ENCODE measurements at places on chromosomes 4 and X.

DNA sequence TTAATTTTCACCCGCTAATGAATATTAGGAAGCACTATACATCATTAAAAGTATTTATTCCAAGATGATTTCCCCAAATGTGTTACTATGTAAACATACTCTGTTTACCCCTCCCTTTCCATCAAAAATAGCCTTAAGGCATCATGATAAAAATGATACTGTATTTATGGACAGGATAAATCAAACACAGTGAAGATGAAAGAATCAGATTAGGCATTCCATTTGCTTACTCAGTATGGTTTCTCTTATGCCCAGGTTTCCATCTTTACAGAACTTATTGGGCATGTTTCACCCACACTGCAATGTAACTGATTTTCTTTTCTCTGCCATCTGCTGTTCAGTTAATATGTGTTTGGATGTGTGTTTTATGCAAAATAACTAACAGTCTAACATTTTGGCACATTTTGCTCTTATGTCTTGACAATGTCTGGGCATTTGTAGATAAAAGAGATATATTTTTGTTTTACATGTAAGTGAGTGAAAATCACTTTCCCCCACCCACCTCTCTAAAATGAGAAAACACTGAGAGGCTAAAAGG lies 445.2 kb downstream of the RPA4 start:
- no peak for DNase-seq

DNA sequence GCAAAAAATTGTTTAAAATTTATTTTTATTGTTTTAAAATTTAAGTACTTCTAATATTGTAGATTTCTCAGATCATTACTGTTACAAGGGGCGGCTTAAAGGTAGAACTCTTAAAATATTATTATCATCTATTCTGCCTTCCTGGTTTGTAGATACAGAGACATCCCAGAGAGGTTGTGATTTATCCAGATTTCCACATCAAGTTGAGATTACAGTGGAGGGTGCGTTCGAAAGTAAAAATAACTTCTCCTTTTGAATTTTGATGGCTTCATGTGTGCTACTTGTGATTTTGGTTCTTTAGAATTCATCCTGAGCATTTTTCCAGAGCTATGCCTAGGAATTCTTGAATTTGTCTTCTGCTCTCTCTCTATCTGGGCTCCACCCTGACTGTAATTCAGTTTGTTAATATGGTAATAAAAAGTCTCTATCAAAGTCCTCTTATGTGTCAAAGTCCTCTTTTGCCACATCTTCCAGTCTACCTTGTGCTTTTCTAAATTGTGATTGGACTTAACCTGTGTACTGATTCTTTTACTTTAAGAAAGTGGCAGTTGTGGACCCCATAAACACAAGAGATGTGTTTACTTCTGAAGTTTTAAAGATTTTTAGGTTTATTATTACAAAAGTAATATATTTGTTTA lies 37.2 kb downstream of the CLCN3 start:
- DNase-seq: no peak

DNA sequence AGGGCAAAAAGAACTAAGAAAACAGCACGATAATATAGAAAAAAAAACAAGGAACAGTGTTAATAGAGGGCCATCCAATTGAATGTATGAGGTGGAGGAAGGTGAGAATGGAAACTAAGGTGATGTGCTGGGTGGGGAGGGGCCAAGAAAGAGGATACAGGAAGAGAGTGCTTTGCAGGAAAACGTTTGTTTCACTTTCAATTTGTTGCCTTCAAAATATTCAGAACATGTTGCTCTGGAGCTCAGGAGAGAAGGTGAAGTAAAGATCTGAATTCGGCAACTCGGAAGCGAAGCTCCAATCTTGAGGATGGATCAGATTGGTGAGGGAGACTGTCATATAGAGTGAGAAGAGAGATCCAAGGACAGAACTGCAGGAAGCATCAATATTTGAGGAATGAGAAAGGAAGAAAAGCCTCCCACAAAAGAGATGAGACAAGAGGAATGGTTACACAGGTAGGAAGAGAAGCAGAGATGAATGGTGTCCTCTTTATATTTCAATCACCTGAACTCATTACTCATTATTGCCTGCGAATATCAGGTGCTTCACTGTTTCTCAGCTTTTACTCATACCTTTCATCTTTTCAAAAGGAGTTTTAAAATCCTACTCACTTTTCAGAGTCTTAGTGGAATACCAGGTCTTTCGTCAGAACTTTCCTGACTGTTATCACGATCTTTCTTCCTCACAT lies 14.7 kb upstream of the SEC24D start:
- DNase-seq: no peak

DNA sequence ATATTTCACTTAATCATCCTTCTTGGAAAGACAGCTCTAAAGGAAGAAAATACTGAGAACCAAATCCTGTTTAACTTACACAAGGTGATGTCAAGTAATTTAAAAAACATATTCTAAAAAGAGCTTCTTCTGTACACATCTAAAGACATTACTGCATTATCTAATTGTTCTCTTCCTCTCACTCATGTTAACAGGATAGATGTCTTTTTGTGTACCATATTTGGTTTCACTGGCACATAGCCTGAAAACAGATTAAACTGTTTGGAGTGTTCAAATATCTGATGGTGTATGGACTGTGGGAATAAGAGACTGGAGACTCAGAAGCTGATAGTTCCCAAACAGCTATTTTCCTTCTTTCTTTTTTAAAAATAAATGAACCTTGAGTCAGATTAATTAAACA lies 213.3 kb upstream of the MAB21L2 start:
- DNase-seq: no peak

- no peak for DNase-seq
These were observed 64.7 kb upstream of the BTC start for GRCh38 chr4:74858921-74859562.

DNA sequence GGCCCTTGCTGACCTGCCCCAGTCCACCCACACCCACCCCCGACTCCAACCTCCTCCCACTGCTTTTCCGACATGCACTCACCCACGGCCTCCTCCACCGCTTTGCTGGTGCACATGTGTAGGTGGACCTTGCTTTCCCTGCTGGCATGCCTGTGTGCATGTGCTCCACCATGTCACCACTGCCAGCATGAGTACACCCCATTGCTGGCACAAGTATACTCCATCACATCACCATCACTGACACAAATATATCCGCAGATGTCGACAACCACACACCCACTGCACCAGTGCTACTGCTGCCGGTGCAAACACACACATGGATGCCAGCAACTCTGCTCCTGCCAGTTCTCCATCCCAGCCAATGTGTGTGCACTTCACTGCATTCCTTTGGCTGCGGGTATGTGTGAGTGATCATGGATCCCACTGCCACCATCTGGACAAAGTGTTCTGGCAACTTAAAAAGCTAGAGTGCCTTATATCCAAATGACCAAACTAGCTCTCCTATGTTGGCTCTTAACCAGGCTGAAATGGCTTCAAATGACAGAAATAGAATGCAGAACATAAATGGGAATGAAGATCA lies 1072.3 kb downstream of the RAPGEF2 start:
- no peak for DNase-seq

GRCh38 chrX:78712336-78712735 lies 35.2 kb upstream of the LPAR4 start:
- no peak for DNase-seq

- DNase-seq: no peak
These were observed 275.1 kb downstream of the ADGRA3 start for GRCh38 chr4:22240814-22241213.

GRCh38 chr4:47221721-47222120 lies 190.4 kb downstream of the GABRB1 start:
- no peak for DNase-seq

GRCh38 chr4:183355405-183355804 lies 33.2 kb upstream of the CLDN24 start:
- DNase-seq: no peak

- no peak for DNase-seq
These were observed 461.0 kb downstream of the RPA4 start for GRCh38 chrX:97344724-97345123.

DNA sequence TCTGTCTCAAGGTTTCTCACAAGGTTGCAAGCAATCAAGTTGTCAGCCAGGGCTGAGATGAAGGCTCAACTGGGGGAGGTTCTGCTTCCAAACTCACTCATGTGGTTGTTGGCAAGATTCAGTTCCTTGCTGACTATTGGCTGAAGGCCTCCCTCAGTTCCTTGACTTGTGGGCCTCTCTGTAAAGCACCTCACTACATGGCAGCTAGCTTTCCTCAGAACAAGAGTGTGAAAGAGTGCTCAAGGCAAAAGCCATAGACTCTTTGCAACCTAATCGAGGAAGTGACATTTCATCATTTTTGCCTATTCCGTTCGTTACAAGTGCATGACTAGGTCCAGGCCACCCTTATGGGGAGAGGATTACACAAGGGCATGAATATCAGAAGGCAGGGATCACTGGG lies 52.0 kb downstream of the CXorf58 start:
- DNase-seq: no peak

DNA sequence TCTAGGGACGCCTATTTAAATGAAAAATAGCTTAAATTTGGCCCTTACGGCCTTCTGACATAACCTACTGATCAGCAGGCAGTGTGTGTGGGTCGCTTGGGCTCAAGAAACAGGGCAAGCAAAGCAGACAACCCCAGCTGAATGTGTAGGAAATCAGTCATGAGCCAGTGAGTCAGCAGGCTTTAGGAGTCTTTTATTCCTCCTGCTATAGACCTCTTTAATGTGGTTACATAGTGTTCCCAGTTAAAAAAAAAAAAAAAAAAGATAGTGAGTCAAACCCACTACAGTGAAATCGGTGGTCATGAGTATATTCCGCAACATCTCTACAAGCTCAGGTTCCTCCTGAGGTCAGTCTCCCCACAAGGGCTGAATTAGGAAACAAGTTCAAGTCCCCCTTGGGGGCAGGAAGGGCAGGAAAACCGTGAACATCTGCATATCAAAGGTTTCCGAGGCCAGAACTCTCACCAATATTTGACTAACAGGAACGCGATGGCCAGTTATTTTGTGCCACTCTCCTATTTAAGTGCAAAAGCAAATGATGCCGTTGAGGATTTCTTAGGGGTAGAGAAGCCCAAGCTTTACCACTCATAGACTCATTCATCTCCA lies 32.7 kb downstream of the ACSL1 start:
- no peak for DNase-seq

DNA sequence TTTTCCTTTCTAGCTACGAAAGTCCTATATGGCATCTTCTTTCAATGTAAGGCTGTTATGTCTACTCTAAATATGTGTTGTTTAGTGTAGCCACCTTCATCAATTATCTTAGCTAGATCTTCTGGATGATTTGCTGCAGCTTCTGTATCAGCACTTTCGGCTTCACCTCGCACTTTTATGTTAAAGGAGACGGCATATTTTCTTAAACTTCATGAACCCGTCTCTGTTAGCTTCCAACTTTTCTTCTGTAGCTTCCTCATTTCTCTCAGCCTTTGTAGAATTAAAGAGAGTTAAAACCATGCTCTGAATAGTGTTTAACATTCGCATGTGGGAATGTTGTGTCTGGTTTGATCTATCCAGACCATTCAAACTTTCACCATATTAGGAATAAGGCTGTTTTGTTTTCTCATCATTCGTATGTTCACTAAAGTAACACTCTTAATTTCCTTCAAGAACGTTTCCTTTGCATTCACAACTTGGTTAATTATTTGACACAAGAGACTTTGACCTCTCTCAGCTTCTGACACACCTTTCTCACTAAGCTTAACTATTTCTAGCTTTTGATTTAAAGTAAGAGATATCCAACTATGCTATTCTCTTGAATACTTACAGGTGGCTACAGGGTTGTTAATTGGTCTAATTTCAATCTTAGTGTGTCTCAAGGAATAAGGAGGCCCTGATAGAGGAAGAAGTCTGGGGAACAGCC lies 476.8 kb downstream of the GABRG1 start:
- no peak for DNase-seq

DNA sequence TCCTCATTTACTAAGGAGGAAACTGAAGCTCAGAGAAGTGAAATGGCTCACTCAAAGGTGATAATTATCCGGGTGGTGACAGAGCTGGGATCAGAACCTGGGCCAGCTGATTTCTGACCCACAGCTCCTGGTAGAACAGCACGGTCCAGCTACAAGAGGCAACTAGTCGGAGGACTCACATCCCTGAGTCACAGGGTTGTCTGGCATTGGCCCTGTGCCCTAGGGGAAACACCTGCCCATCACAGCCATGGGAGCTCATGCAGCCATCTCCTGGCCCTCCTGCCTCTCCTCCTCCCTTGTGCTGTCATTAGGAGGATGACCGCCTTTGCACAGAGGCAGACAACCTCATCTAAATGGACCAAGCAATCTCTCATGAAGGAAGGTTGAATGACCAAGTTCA lies 115.2 kb upstream of the TSPAN5 start:
- DNase-seq: no peak

DNA sequence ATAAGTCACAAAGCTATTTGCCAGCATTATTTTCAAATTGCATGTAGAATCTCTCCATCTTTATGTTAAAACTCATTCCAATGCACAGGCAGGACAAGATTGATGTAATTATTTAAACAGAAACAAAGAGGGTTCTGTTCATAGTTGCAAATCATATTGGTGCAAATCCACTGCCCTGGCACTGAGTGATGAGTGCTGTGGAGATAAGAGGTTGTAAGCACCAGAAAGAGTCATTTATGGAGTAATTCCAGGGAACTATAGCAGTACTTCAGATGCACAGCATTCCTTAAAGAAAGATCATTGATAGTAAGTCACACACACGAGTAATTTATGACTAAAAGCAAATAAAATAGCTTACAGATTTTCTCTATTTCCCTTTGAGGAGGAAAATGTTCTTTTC lies 337.7 kb upstream of the CTSO start:
- no peak for DNase-seq

- DNase-seq: no peak
These were observed 10.1 kb downstream of the GDPD2 start for GRCh38 chrX:70432936-70433847.

DNA sequence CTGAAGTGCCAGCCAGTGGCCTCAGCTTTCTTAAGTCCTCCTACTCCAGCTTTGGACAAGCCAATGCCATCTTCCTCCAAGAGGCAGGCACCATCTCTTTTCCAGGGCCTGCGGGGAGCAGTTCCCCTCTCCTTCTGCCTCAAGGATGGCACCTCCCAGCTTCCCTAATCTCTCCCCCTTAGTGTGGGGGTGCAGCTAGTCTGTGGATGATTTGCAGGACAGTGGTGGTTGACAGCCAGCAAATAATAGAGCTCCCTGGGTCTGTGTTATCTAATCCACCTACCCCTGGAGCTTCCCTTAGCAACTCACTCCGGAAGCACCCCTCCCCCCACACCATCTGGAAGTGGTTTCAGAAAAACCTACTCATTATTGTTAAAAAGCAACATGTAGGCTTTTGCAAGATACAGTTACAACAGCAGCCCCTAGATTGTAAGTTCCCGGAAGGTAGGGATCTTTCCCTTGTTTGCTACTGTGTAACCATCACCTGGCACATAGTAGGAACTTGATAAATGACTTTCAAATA lies 247.1 kb downstream of the BCOR start:
- no peak for DNase-seq

Measured in progenitor cell of endocrine pancreas (in vitro differentiated cells).